NCI-H2081 treated with DMSO at 0.1 percent for 48 hours (cell line): ENCODE measurements at places on chromosomes 6 and 20.

GRCh38 chr6:100504786-100505737, 40.3 kb upstream of the SIM1 start:
- DNase-seq: no peak

GRCh38 chr6:53583451-53583850, 38.5 kb upstream of the GCLC start:
- DNase-seq: no peak

DNA sequence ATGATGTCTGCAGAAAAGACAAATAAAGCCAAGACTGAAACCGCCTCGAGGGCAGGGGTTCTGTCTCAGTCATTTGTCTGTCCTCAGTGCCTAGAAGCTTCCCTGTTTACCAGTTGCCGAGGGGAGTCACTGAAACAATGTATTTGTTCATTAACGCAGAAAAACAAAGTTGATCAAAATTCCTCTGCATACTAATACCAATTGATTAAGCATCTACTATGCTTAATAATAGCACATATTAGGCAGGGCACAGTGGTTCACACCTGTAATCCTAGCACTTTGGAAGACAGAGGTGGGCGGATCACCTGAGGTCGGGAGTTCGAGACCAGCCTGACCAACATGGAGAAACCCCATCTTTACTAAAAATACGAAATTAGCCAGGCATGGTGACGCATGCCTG, 1.8 kb upstream of the FKBP5 start:
- no peak for DNase-seq

DNA sequence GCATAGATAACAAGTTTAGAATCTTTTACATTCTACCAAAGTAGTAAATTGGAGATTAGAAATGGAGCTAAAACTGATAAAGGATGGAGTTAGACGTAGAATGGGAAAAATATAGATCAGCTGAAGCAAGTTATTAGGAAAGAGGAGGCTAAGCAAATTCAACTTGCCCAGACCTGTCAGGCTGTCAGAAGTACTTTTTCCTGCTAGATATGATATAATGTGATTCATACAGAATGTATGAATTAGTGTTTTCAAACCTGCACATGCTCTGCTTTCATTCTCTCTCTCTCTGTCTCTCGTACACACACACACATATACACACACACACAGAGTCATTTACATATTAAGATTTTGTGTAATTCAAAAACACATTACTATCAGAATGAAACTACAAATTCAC, 133.2 kb upstream of the HDGFL1 start:
- DNase-seq: no peak

DNA sequence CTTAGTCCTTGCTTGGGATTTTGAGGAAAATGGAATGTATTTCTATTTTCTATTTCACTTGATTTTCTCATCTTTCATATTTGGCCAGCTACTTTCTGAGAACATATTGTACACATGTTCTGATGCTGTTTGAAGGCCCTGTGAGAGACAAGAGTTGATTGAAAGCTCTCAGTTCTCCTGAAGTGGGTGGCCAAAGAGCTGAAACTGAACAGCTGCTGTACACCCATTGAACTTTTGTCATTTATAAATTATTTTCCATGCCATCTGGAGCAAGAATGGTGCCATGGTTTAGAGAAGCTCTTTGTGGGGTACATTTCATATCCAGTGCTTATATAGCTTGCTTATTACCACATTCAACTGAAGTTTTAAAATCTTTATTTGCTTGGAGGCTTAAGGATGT, 298.3 kb downstream of the PRL start:
- DNase-seq: no peak

GRCh38 chr20:60101201-60101890, 143.1 kb downstream of the CDH26 start:
- no peak for DNase-seq

DNA sequence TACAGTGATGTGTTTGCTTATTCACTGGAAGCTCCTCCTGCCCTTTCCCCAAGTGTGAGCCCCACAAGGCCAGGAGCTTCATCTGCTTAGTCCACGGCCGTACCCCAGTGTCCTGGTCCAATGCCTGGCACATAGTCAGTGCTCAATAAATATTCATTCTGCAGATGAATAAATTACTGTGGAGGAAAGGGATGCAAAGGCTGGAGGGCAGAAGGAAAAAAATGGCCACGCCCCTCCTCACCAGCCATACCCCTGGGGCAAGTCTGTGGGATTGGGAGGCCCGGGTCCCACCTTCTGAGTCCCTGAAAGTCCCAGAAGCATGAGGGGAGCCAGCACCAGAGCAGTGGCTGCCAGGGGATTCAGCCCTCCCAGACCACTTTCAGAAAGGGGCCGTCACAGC, 65.5 kb downstream of the GRM4 start:
- DNase-seq: no peak

- peak; percentile 16 for DNase-seq
Measured at GRCh38 chr6:45714741-45715507, 300.7 kb downstream of the CLIC5 start.

- no peak for DNase-seq
Measured at GRCh38 chr6:36276581-36277536, 7.0 kb downstream of the PNPLA1 start.
